ENCODE measurements at places on chromosomes 4 and X.

GRCh38 chrX:56995271-56995994, at the start of gene SPIN3:
TSS of gene SPIN3 (minus strand) at chrX:56995541. CDS start at chrX:56994947, 594 bp downstream.
- peak; percentile 42 for DNase-seq

GRCh38 chrX:153074262-153074899, 2.1 kb downstream of the PNMA6A start:
- no peak for DNase-seq

GRCh38 chr4:40214038-40214437, 17.2 kb downstream of the RHOH start:
- no peak for DNase-seq

GRCh38 chr4:14877246-14878225, 124.7 kb upstream of the CPEB2 start:
- DNase-seq = no peak

DNA sequence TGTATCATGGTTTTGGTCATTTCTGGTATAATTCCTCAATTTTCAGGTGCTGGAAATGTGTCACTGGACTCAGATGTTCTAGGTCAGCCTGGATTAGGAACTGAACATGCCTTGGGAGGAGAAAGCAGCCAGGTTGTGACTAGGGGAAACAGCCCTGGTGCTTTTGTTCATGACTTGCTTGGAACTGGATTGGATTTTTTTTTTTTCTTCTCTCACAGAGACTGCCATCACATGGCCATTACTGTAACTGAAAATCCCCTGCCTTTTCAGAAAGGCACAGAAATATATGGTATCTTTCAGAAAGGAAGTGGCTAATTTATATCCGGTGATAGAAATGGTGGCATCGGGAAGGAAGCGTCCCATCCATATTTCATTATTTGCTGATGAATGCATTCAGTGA, 34.6 kb downstream of the SEPTIN11 start:
- no peak for DNase-seq

GRCh38 chrX:10636337-10636736, 16.0 kb upstream of the MID1 start:
- DNase-seq = no peak

All from activated T-helper 1 cell treated with anti-CD3 and anti-CD28 coated beads, Interleukin-12 subunit alpha, Interleukin-12 subunit beta, Interleukin-2, Interleukin-4 antibody, amounts not matched to agents 30 ng/mL and 10 ng/mL and 1 ng/mL, durations not matched to agents 14 hours and 24 hours and 36 hours (primary cell).